ENCODE measurements at places on chromosomes 1 and 21. TPM values are rescaled to one million over a fixed set of nuclear protein-coding genes. Genes with fewer than 3 reads are reported as not detected.

SLAMF6 gene
- polyA plus RNA-seq: not detected

SLC22A15 gene
- 7.2 TPM for polyA plus RNA-seq

FMO4 gene
- 16.4 TPM for polyA plus RNA-seq

TMEM222 gene
- polyA plus RNA-seq: 48.5 TPM

PBX1 gene
- 177 TPM for polyA plus RNA-seq

MAB21L3 gene
- 0.62 TPM for polyA plus RNA-seq

CXADR gene
- polyA plus RNA-seq: 41.5 TPM

KLF17 gene
- polyA plus RNA-seq: not detected

LHX8 gene
- not detected for polyA plus RNA-seq

S100A5 gene
- 0.99 TPM for polyA plus RNA-seq

OR6N1 gene
- not detected for polyA plus RNA-seq

- DNase-seq: no peak
Measured at GRCh38 chr1:146019231-146020057, 2.1 kb downstream of the HJV start.

DNA sequence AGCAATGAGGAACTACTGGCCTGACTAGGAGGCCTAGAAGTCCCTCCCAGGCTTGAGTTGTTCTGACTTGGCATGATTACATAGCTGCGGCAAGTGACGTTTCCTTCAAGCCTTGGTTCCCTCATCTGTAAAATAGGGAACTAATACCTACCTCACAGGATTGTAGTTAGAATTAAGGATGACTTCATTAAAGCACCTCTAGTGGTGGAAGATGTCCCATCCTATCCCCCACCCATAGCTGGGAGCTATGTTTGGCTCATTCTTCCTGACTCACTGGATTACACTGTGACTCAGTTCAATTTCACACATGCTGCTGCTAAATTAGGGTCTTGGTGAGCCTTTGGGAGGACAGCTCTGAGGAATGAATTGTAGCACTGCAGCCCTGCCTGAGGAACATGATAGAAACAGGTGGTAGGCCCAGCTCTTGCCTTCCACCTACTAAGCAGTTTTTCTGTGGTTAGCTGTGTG is 6.0 kb upstream of the SHISA4 start:
- no peak for DNase-seq

DNA sequence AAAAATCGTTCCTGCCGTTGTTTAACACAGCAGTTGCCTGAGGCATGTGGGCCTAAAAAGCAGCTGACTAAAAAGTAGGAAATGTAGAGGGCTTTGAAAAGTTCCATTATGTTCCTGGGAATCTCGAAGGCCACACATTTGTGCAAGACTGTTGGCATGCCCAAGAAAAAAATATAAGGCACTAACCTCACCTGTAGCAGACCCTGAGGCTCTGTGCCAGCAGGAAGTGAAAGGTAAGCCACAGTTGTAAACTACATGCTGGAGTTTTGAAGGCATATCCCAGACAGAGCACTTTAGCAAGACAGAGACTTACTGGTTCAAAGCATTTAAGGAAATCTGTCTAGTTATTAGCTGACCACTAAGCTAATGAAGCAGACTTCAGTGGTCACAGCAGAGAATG is 52.7 kb downstream of the TRMT1L start:
- no peak for DNase-seq

GRCh38 chr1:25223471-25223870 is 8.8 kb downstream of the SYF2 start:
- no peak for DNase-seq

- no peak for DNase-seq
Measured at GRCh38 chr1:199243423-199244061, 604.7 kb downstream of the PTPRC start.

DNA sequence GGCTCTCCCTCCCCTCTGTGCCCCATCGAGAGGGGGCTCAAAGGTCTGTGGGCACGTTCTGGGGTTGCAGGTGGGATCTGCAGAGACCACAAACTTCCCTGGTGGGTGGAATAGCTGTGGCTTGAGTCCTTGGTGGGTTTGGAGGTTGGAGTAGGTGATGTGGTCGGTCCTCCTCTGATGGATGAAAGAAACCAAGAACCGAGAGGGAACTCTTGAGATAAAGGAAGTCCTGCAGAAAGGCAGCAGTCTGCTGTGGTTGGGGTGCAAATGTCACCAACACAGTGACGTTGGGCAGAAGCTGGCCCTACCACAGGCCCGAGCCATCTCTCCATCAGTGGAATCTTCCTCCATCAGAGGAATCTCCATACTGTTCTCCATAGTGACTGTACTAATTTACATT is 171.8 kb downstream of the FCRL5 start:
- no peak for DNase-seq

GRCh38 chr1:170168265-170168664 is 22.5 kb downstream of the NTMT2 start:
- no peak for DNase-seq

- DNase-seq: no peak
Measured at GRCh38 chr1:177568622-177569021, 397.9 kb downstream of the BRINP2 start.

DNA sequence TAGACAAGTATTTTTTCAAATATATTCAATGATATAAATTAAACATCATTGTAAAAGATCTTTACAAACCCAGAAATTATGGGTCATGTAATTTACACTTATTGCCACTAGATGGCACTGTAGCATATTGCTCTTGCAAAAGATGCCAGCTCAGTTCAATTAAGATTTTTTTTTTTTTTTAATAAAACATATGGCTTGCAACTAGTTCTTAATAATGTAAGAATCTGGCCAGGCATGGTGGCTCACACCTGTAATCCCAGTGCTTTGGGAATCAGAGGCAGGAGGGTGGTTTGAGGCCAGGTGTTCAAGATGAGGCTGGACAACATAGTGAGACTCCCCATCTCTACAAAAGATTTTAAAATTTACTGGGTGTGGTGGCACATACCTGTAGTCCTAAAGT is 49.4 kb upstream of the DESI2 start:
- DNase-seq: no peak

DNA sequence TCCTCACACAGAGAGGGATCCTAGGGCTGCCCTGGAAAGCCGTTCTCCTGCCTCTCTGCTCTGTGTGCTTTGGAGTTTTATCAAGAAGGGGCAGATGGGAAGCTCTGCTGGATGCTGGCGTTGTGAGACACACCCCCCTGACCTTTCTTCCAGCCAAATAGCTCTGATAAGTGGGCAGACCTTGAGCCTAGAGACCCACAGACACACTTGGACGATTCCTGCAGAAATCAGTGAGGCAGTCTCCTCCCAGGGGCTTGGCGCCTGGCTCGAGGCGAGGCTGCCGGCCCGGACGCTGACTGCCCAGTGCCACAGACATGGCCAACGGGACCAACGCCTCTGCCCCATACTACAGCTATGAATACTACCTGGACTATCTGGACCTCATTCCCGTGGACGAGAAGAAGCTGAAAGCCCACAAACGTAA is at the start of gene MRAP:
MRAP (plus strand) TSS at position 198 of the 424 bp plus-strand sequence; CDS start at position 315, 117 bp downstream.
- no peak for DNase-seq

DNA sequence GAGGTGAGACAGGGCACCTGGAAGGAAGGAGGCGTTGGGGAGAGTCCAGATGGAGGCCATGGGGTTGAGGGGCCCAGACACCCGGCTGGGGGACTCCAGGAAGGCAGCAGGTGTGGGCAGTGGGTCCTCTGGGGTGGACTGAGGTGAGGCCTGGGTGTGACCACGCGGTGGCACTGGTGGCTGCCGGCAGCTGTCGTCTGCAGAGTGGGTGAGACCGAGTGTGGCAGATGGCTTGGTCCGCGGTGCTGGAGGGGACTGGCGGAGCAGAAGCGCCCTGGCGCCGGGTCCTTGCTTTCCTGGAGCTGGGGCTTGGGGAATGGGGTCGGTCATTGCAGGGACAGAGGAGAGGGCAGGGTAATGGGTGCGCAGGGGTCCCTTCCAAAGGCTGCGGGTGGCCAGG is 12.5 kb downstream of the AGRN start:
- DNase-seq: no peak

DNA sequence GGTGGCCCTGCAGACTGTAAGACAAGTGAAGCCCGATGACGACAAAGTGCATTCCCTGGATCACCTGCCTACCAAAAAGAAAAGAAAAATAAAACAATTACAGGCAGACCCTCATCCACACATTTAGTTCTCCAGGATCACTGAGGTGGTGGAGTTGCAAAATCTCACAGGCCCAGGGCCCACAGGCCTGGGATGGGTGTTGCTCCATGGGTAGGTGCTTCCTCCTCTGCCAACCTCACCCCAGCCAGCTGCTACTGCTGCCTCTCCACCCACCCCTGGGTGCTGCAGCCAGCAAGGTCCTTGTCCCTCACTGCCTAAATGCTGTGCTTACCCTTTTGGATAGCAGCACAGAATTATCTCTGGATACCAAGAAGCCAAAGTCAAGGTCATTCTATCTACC is 146.4 kb upstream of the GALNT2 start:
- no peak for DNase-seq

GRCh38 chr1:81432059-81432458 is 368.7 kb upstream of the ADGRL2 start:
- no peak for DNase-seq

- DNase-seq: no peak
Measured at GRCh38 chr1:3814771-3815561, 18.7 kb upstream of the LRRC47 start.

GRCh38 chr21:45874716-45875415 is 106.7 kb upstream of the COL6A1 start:
- no peak for DNase-seq

- DNase-seq: no peak
Measured at GRCh38 chr1:115088871-115089419, 358 bp downstream of the TSPAN2 start.

DNA sequence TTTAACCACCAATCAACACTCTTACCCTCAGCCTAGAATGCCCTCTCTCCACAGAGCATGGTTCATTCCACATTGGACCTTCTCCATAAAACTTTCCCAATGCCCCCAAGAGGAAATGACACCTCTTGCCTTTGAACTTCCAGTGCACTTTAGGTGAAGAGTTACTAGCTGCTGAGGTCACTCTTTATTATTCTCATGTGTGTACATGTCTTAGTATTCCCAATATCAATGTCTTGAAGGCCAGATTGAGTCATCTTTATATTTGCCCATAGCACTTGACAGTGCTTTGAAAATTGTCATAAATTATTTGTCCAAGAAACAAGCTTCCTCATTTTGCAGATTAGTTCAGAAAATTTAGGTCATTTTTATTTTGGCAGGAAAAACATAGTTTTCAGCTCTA is 8.1 kb upstream of the DNASE2B start:
- DNase-seq: no peak

DNA sequence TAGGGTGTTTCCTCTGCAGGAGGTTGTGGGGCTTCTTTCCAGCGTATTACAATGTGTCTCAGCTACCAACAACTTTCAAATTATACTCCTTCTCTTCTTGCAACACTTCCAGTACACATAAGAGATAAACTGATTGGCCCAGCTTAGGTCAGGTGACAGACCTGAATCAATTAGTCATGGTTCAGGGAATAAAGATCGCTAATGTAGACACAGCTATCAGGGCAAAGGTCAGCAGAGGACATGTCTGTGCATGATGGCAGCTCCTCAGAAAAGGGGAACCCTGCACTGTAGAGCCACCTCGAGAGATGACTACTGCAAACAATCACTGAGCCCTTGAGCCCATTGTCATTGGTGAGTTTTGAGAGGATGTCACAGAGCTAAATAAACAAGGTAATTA is 36.8 kb upstream of the PKN2 start:
- no peak for DNase-seq

- DNase-seq: no peak
Measured at GRCh38 chr1:223344491-223344890, 19.5 kb downstream of the SUSD4 start.

DNA sequence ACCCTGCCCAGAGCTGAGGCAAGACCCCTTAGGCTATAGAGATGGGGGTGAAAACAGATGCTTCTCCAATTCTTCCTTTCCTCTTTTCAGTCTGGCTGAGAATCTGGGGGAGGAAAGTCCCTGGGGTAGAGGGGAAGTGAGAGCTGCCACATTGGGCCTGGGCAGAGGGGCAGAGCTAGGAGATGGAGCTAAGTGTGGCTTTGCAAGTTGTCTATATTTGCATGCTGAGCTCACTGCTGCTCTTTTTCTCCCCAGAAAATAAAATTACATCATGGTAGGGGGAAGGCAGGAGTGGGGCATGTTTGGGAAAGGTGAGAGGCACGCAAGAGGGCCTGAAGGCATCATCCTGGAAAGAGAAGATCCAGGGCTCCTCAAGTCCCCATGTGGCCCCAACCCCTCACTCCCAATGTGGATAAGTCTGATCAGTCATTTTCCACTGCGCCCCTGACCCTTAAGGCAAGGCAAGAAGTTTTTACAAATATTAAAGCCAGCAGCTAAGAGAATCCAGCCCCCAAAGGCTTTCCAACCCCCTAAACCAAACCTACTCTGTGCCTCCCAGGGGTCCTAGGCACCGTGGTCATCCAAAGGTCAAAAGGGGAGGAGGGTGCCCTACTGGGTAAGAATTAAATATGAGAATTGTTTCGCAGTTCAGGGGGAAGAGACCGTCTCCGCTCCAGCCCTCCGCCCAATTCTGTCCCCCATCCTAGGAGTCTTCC is 500 bp upstream of the PEA15 start:
- DNase-seq: no peak

GRCh38 chr1:187070076-187070475 is 241.3 kb downstream of the PLA2G4A start:
- DNase-seq: no peak

DNA sequence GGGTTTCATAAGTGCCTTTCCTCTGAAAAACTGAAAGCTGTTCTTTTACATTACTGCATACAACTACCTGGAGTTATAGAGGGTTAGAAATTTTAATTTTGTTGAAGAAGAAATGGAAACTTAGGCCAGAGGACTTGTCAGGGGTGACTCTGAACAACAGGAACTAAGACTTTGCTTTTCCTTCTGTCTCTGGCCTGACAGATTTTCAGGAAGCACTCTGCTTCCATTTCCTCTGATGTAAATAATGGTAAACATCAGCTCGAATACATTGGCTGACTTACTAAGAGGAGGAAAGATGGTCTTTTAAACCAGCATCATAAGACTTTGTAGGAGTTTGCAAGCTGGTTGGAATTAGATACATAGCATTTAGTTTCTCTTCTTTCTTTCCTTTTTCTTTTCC is 27.1 kb upstream of the PLEKHM2 start:
- DNase-seq: no peak

DNA sequence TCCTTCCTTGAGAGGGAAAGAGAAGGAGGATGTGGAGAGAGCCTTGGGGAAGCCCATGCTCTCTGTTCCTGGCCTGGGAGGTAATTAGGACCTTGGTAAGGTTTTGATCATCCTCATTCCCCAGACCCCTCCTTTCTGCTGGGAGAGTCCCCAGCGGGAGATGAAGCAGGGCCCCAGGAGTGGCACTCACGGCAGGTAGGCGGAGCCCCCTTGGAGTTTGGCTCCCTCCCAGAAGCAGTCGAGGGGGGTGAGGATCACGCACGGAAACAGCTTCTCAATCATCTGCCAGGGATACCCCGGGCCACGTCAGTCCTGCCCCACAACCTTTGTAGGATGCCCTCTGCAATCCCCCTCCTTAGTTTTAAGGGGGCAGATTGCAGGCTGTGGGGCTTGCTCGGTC is 11.5 kb downstream of the PTCH2 start:
- DNase-seq: no peak

DNA sequence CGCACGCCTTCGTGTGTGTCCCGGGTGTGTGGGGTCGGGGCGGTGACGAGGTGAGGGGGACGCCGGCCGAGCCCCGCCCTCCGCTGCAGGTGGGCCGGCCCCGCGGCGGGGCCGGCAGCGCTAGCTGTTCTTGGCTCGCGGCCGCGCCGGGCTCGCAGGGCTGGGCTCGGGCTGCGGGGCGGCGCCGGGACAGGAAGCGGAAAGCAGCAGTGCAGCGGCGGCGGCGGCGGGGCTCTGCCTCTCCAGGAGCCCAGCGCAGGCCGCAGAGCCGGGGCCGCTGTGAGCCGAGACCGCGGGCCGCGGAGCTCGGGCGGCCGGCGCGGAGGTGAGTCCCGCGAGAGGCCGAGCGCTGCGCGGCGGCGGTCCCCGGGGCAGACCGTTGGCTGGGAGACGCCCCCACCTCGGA is at the start of gene VANGL1:
VANGL1 (plus strand) TSS at position 209 of the 406 bp plus-strand sequence. CDS start 9,444 bp downstream, outside the sequence.
- no peak for DNase-seq

Data from left renal cortex interstitium (tissue), 4 donors.